Fibroblast of lung (primary cell): ENCODE measurements at places on chromosomes 2 and 18. TPM values are rescaled to one million over a fixed set of nuclear protein-coding genes. Genes with fewer than 3 reads are reported as not detected.

The KCNJ13 gene
- not detected in 2 replicates for total RNA-seq

The IL18RAP gene
- total RNA-seq, result under 0.01 TPM in 1 of 2 replicates, not detected in the other

The IL1RL1 gene
- total RNA-seq, result 0.50 and 4.6 TPM in 2 replicates

The TMEM247 gene
- not detected in 2 replicates for total RNA-seq

The BOK gene
- 38.5 and 42.4 TPM in 2 replicates for total RNA-seq

The NRP2 gene
- 22.9 and 28.7 TPM in 2 replicates for total RNA-seq

The HOXD8 gene
- not detected in 2 replicates for total RNA-seq

The METAP1D gene
- total RNA-seq, result 6.8 and 10.0 TPM in 2 replicates

The KIAA2012 gene
- total RNA-seq, result under 0.01 TPM in 1 of 2 replicates, not detected in the other

The DAPL1 gene
- total RNA-seq, result not detected in 2 replicates

The MATN3 gene
- total RNA-seq, result 0.51 and 2.3 TPM in 2 replicates

The CYTIP gene
- not detected in 2 replicates for total RNA-seq

The SMYD5 gene
- 18.0 and 19.0 TPM in 2 replicates for total RNA-seq

The ST6GAL2 gene
- not detected in 2 replicates for total RNA-seq

The ATP6V1C2 gene
- under 0.01 TPM in 2 replicates for total RNA-seq

The IL36G gene
- not detected in 2 replicates for total RNA-seq

The PAIP2B gene
- total RNA-seq, result 1.2 and 1.5 TPM in 2 replicates

The LYG2 gene
- not detected in 2 replicates for total RNA-seq

The RAD51AP2 gene
- under 0.01 and 0.17 TPM in 2 replicates for total RNA-seq

The CXCR1 gene
- not detected in 2 replicates for total RNA-seq

The NT5C1B gene
- not detected in 2 replicates for total RNA-seq

The NDUFAF7 gene
- 16.9 and 18.7 TPM in 2 replicates for total RNA-seq

The EPB41L5 gene
- 16.2 and 16.7 TPM in 2 replicates for total RNA-seq

The SERPINE2 gene
- total RNA-seq, result 37.2 and 77.9 TPM in 2 replicates

The KCNG2 gene
- total RNA-seq, result 6.4 and 10.1 TPM in 2 replicates

The IL1F10 gene
- total RNA-seq, result not detected in 2 replicates

The IL1R1 gene
- 110 and 173 TPM in 2 replicates for total RNA-seq

The RHBDD1 gene
- 39.8 and 85.4 TPM in 2 replicates for total RNA-seq
